Stimulated activated CD8-positive, alpha-beta memory T cell treated with anti-CD3 and anti-CD28 coated beads, Interleukin-2, amount 100 ng/mL, for 48 hours (primary cell): ENCODE measurements at places on chromosomes 16 and 17.

GRCh38 chr17:2191785-2192184 lies 111.8 kb downstream of the SMG6 start:
- DNase-seq: no peak

- no peak for DNase-seq
These were observed 33.1 kb upstream of the PVALEF start for GRCh38 chr17:81132197-81132540.

- DNase-seq: no peak
These were observed 19.4 kb downstream of the CLUH start for GRCh38 chr17:2691965-2692780.

DNA sequence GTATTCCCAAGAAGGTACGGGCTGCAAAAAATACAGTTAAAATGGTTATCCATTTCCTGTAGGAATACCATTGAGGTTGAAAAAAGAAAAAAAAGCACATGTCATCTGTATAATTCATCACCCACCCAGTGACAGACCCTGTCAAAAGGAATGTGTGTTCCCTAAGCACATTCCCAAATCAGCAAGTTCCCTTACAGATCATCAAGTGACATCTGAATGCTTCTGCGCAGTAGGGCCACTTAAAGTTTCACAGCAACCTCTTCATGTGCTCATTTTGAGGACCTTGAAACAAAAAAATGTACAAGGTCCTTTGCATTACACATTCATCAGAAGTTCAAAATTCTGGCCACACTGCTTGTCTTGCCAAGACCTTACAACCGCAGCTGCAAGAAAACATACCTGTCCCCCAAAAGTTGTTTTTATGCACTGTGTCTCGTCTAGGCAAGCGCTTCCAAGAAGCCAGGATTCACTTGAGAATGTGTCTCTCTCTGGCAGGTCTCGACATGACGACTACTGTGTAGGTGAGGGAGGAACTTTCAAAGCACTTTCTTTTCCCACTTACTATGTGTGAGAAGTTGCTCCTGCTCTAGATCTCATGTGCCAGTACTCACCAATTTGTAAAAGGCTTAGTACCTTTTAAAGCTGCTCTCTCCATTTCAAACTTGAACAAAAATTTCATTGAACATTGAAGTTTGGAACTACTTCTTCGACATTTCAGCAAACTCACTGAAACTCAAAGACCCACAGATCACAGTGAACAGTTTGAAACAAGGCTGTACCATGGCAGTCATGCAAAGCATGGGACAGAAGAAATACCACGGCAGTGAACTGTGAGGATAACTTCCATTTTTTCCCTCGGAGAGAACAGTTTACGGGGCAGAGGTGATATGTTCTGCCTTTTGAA lies 4.3 kb upstream of the POLG2 start:
- no peak for DNase-seq

GRCh38 chr17:37158290-37158689 lies 209.5 kb downstream of the AATF start:
- DNase-seq: no peak
